Ovary (tissue), 10 donors: ENCODE measurements at places on chromosomes 11 and 22. TPM values are rescaled to one million over a fixed set of nuclear protein-coding genes. Genes with fewer than 3 reads are reported as not detected.

- no peak for DNase-seq
Measured at GRCh38 chr22:45971408-45972028, 5.4 kb downstream of the WNT7B start.

- no peak for DNase-seq
Measured at GRCh38 chr11:62125881-62126280, 2.1 kb downstream of the INCENP start.

- no peak for DNase-seq
Measured at GRCh38 chr22:39462443-39463221, 5.8 kb downstream of the MGAT3 start.

MUC5AC gene
- not detected for total RNA-seq

PKNOX2 gene
- total RNA-seq, result 11.8 TPM

APOA4 gene
- total RNA-seq, result not detected

ST3GAL4 gene
- total RNA-seq, result 141 TPM

SCUBE2 gene
- total RNA-seq, result 0.81 TPM
